ENCODE measurements at places on chromosomes 1 and 21.

GRCh38 chr1:87472716-87473115 is 144.0 kb downstream of the LMO4 start:
- no peak for DNase-seq

DNA sequence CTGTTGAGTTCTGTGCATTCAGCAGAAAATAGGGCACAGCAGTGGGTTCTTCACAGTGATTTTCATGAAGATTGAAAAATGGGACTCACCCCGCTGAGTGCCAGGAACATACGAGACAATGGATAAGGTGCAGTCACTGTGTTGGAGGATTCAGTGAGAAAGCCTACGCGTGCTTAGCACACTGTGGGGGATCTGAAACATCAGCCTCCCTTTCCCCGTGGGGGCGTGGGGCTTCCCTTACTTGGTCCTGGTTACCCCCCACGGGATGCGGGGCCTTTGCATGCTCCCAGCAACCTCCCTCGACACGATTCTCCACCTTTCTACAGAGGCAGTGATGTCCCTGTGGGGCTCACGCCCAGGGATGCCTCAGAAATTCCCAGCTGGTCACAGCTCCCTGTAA is 252.2 kb upstream of the C1orf174 start:
- DNase-seq: no peak

- DNase-seq: no peak
Observed at GRCh38 chr1:115041654-115042053, 12.0 kb downstream of the TSHB start.

DNA sequence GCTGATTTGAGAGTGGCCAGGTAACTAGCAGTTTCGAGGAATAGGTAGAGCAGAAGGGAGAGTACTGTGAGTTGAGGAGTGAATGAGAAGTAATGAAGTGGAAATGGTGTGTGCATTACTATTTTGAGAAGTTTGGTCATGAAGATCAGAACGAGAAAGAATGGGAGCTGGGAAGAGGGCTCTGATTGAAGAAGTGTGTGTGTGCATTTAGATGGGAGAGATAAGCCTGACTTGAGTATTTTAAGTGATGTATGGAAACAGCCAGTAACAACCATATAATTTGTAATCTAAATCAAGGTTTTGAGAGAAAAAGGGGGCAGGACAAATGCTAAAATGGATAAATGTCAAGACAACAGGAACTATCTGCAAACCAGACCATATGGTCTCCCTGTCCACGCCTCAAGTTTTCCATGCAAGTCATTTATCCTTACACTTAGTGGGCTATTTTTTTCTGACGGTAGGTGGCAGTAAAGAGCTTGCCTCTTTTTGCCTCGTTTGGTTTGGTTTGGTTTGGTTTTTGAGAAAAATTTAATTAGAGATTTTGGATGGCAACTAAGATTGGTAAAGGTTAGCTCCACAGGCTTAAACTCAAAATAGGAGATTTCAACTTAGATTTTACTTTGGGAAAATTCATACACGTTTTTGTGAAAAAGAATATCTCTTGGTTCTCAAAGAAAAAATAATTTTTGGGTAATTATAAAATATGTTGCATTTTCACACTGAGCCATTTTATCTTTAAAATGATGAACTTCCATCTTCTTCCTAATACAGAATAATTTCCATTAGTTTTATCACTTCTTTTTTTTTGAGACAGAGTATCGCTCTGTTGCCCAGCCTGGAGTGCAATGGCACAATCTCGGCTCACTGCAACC is 9.5 kb upstream of the B3GALNT2 start:
- no peak for DNase-seq

- no peak for DNase-seq
Observed at GRCh38 chr21:38712071-38712470, 93.7 kb upstream of the ETS2 start.

DNA sequence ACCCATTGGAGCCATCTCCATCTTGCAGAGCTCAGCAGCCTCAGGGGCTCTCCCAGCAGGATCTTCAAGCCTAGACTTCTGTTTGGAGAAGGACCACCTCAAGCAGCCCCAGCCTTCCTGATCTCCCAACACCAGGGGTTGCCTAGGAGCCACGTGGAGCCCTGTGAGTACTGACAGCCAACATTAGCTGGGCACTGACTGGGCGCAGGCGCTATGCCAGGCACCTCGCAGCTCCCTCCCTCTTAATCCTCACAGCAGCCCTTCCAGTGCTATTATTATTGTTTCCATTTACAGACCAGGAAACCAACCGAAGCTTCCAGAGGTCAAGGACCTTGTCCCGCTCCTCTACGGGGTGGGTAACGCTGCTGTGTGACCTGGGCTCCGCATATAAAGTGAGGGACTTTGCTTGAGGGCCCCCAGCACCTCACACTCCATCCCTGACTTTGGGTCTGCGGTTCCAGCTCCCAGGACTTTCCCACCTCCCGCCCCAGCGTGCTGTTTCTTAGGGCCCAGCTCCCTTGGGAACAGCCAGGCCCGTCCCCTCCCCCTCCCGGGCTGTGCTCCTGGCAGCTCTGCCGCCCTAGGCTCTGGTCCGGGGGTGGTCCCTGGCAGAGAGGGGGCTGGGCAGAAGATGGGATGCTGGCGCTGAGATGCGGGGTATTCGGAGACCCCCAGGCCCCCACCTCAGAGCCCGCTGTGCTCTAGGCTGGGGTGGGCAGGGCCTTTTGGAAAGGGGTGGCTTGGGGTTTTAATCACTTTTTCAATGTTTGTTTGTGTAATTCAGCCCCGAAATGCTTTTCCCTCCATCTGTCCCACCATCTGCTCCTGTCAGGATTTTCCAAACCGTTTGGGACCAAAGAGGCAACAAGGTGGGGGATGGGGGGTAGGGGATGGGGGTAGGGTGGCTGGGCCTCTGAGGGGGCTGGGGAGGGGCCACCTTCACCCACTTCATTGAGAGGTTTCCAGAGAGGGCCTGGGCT is 4.1 kb upstream of the HPCA start:
- DNase-seq: no peak

- no peak for DNase-seq
Observed at GRCh38 chr1:31222176-31222575, 17.5 kb downstream of the NKAIN1 start.

DNA sequence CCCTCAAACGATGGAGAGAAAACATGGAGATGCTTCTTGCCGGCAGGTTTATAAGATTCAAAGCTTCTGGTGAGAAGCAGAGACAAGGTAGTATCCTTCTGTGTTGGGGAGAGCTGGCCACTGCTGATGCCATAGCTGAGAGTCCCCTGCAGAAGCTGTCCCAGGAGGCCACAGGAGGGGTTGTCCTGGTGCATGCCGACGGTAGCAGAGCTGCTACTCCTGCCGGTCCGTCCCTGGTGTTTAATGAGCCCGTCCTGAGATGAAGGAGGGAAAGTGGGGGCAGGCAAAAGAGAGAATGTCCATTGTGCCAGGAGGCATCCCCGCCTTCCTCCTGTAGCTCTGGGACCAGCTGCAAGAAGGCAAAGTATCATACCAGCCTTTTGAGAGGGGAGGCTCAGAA is 10.4 kb upstream of the C2CD2 start:
- no peak for DNase-seq
